Left cardiac atrium (tissue), 4 donors: ENCODE measurements at places on chromosomes 2 and 18.

DNA sequence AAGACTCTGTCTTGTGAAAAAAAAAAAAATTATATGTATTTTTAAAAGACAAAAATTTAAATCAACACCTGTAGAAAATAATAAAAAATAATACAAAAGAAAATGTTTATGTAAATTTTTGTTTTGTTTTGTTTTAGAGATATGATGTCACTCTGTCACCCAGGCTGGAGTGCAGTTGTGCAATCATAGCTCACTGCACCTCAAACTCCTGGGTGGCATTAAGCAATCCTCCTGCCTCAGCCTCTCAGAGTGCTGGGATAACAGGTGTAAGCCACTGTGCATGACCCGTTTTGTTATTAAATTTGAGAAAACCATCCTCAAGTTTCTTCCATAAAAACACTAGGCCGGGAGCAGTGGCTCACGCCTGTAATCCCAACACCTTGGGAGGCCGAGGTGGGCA lies 56.2 kb upstream of the B3GNT7 start:
- DNase-seq = no peak

DNA sequence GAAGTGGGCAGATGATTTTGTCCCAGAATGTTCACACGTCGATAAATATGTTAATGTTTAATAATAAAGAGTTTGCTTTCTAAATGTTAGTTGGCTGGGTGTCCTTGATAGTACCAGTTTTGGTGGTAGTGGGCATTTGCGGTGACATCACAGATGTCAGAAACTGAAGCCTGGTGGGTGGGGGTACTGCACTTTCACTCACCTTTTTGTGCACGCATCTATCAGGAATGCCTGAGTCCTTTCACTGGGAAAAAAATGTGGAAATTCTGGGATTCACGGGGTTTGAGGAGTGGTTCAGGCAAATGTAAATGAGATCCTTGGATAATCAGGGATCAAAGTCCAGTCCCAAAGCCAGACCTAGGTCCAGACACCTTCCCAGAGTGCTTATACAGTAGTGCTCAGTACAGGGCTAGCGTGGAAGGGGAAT lies 3.2 kb downstream of the EPAS1 start:
- no peak for DNase-seq

GRCh38 chr2:226216575-226216974 lies 583.0 kb downstream of the IRS1 start:
- no peak for DNase-seq

GRCh38 chr2:1869987-1870386 lies 125.7 kb upstream of the PXDN start:
- no peak for DNase-seq

DNA sequence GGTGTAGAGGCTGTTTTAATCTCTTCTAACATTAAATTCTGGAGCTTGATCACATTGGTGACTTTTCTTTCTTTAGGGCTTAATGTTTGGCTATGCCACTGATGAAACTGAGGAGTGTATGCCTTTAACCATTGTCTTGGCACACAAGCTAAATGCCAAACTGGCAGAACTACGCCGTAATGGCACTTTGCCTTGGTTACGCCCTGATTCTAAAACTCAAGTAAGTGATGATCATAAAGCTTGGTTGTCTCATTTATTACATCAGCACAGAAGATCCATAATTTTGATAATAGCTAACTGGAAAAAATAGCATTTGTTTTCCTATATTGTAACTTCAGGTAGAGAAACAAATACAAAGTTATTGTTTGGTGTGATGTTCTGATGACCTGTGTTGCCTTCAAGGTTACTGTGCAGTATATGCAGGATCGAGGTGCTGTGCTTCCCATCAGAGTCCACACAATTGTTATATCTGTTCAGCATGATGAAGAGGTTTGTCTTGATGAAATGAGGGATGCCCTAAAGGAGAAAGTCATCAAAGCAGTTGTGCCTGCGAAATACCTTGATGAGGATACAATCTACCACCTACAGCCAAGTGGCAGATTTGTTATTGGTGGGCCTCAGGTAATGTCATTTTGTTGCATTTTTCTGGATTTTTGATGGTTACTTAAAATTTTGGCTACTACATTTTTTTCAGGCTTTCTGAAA lies 2.9 kb downstream of the MAT2A start:
- DNase-seq = no peak

GRCh38 chr2:72133721-72134407 lies 13.8 kb downstream of the CYP26B1 start:
- no peak for DNase-seq

- DNase-seq = no peak
Measured at GRCh38 chr2:201007584-201007998, 44.1 kb upstream of the ORC2 start.

DNA sequence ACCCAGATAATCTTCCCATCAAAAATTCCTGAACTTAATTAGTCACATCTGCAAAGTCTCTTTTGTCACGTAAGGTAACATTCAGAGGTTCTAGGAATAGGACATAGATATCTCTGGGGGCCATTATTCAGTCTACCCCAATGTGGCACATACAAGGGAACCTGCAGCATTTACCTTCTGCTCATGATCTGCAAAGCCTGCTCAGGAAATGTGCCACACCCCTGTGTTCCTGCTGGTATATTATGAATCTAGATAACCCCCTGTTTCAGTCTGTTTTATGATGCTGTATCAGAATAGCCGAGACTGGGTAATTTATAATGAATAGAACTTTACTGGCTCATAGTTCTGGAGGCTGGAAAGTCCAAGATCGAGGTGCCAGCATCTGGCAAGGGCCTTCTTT lies 103.5 kb downstream of the ARL4C start:
- DNase-seq = no peak

DNA sequence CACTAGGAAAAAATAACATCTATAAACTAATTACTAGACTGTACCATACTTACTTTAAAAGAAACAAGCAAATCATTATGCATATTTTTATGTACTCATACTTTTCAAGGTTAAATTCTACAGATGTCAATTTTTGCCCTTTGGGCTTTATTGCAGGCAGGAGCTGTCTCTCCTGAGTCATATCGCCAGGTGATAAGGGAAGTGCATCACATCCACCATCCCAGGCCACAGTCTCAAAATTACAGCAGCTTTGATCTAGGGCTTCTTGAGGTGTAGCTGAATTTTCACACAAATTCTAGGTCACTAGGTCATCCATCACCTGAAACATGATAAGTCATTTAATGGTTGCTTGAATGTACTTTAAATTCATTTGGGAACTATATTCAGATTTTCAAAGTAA lies 38.4 kb upstream of the FRZB start:
- DNase-seq = no peak

GRCh38 chr18:49913221-49913620 lies 99.9 kb upstream of the ACAA2 start:
- no peak for DNase-seq

- no peak for DNase-seq
Measured at GRCh38 chr18:13032173-13032572, 41.0 kb downstream of the CEP192 start.
